NCI-H1105 treated with DMSO at 0.1 percent for 48 hours (cell line): ENCODE measurements at places on chromosomes 7 and 10.

GRCh38 chr7:130872756-130873448, 138.9 kb upstream of the KLF14 start:
- no peak for DNase-seq

GRCh38 chr7:148458263-148458662, 132.3 kb upstream of the C7orf33 start:
- no peak for DNase-seq

DNA sequence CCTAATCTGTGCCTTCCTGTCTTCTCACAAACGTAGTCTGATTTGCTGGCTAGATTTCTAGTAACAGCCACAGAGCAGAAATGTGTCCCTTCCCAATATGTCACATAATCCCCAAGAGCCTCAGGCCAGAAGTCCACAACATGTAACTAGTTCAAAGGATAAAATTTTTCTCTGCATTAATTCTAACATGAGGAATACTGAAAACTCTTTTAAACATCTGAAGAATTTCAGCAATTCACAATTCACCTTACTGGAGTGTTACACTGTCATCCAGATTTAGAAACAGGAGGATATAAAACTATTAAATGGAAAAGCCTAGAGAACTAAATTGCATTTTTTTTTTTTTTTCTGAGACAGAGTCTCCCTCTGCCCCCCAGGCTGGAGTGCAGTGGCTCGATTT, 2.5 kb upstream of the DDX56 start:
- no peak for DNase-seq

DNA sequence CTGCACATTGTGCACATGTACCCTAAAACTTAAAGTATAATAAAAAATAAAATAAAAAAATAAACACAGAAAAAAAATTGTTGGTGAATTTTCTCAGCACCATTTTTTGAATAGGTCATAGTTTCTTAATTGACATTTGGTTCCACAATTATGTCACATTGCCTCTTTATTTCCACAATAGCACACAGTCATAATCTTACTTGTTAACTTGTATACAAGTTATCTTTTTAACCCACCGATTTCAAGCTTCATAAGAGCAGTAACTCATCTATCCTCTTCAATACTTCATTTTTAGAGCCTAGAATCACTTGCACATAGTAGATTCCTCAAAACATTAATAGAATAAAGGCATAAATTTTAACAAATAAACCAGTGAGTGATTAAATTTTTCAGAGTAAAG, 1425.1 kb upstream of the LRRTM3 start:
- DNase-seq: no peak

- DNase-seq: no peak
These were observed 13.0 kb downstream of the BCAP29 start for GRCh38 chr7:107593025-107593410.

DNA sequence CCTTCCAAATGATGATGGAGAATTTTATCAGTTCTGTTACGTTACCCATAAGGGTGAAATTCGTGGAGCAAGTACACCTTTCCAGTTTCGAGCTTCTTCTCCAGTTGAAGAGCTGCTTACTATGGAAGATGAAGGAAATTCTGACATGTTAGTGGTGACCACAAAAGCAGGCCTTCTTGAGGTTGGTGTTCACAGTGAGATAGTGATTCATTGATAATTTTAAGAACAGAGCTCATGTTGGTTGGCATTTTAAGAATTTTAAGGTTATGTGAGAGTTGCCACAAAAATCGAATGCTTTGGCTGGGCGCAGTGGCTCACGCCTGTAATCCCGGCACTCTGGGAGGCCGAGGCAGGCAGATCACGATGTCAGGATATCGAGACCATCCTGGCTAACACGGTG, 25.9 kb downstream of the TAX1BP1 start:
- no peak for DNase-seq

GRCh38 chr10:1084011-1084950, 28.1 kb downstream of the WDR37 start:
- DNase-seq: no peak

DNA sequence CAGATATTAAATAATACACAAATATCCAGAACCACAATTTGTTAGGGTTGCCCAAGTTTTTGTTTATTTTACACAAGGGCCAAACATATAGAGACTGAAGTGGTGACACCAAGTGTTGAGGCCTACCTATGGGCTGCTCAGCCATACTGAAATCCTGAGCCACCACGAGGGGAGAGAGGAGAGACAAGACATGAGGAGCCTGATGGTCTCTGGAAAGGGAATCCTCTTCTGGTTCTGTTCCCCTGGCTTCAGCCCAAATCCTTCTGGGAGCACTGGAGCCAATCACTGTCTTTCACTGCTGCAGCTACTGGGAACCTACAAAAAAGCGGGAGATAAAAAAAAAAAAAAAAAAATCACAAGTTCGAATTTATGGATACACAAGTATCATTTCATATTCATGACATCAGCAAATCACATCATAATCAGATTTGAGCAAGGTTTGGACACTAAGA, 1.9 kb downstream of the SKIDA1 start:
- DNase-seq: peak; percentile 4

- no peak for DNase-seq
These were observed 4.9 kb downstream of the PILRA start for GRCh38 chr7:100378114-100378755.

GRCh38 chr7:37765872-37766525, 82.4 kb upstream of the NME8 start:
- no peak for DNase-seq

DNA sequence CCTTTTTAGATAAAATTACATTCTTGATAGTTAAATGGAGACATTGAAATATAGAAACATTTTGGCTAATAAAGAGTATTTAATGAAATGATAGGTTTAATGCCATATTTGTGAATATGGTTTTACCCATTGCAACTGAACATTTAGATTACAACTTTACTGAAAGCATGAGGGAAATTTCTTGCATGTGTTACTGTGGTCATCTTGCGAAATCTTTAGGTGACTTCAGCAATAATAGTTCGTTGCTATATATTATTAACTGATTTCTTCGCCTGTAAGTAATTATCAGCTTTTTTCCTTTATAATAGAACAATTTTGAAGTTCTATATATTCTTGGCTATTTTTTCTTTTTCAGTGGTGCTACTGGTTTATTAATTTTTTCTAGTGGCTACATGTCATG, 83.2 kb downstream of the MLLT10 start:
- DNase-seq: no peak
